ENCODE measurements at places on chromosomes 7 and 10.

- peak; percentile 1 for DNase-seq
Observed at GRCh38 chr10:97498841-97499560, at the start of gene UBTD1. UBTD1 (plus strand) TSS chr10:97498924; CDS start chr10:97499204, 280 bp downstream.

DNA sequence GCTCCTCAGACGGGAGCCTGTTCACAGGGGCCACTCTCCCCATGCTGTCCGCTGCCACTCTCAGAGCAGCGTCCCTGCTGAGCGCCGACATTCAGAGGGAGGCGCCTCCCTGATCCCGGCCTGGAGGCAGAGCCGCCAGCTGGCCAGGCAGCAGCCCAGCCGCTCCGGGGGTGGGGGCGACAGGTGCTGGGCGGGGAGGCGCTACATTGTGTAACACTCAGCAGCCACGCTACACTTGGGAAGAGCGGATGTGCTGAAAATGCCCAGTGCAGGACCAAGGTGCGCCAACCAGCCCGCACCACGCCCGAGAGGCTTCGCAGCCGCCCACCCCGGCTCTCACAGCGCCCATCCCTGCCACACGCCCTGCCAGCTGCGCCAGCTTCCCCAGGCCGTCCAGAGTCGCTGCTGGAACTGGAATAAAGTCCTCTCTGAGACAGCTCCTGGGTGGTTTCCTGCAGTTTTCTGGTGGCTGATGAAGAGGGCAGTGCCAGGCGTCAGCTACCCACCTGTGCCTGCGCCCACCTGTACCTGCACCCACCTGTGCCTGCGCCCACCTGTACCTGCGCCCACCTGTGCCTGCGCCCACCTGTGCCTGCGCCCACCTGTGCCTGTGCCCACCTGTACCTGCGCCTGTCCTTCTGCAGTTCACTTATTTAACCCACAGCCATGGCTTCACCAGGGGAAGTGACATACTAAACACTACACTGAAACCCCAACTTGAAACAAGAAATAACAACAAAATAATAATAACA lies 25.7 kb downstream of the STK32C start:
- no peak for DNase-seq

- DNase-seq: no peak
Observed at GRCh38 chr7:133140994-133141595, 59.2 kb upstream of the CHCHD3 start.

GRCh38 chr10:29600821-29601220 lies 34.0 kb downstream of the SVIL start:
- DNase-seq: no peak

DNA sequence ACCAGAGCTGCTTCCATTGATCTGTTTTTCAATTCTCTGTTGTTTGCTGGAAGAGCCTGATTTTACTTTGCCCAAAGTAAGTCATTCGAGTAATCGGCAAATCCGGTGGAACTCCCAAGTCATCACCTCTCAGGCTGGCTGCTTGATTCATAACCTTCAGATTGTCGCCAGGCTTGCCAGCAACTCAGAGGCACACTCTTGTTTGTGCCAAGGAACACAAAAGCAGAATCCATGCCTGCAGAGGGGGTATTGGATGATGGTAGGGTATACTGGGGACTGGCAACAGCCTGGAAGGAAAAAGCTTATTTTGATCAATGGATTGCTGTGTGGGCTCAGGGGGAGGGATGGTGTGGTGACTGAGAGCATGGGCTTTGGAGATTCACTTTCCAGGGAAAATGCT lies 542.4 kb downstream of the SORCS3 start:
- no peak for DNase-seq

DNA sequence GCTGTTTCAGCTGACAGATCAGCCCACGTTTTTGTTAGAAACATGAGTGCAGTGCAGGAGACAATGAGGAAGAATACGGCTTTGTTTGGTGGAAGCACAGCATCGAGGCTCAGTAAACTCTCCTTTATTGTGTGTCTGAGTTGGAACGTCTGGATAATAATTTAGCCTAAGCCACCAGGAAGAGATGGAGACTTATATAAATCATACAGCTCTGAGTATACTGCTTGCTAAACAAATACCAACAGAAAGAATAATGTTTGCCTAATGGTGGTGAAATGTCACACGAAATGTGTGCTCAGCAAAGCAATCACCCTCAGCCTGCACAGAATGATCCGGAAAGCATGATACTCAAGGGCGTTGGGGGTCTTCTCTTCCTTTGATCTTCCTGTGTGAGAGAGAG lies 664.1 kb upstream of the ADARB2 start:
- no peak for DNase-seq

DNA sequence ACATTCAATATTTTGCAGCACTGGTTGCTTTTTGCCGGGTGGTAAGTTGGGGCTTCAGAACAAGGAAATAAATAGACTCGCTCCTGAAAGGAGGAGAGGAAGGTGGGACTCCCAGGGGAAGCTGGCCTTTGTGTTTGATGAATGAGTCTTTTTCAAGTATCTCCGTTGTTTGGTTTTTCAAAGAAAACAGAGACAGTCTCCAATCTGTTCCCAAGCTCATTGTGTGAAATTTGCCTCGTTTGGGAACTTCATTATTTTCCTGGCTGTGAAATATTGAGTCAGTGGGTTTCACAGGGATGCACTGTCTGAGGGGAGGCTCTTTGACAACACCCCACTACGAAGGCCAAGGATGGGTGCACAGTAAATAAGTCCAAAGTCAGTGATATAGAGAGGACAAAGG lies 38.7 kb upstream of the KIAA1217 start:
- DNase-seq: no peak

DNA sequence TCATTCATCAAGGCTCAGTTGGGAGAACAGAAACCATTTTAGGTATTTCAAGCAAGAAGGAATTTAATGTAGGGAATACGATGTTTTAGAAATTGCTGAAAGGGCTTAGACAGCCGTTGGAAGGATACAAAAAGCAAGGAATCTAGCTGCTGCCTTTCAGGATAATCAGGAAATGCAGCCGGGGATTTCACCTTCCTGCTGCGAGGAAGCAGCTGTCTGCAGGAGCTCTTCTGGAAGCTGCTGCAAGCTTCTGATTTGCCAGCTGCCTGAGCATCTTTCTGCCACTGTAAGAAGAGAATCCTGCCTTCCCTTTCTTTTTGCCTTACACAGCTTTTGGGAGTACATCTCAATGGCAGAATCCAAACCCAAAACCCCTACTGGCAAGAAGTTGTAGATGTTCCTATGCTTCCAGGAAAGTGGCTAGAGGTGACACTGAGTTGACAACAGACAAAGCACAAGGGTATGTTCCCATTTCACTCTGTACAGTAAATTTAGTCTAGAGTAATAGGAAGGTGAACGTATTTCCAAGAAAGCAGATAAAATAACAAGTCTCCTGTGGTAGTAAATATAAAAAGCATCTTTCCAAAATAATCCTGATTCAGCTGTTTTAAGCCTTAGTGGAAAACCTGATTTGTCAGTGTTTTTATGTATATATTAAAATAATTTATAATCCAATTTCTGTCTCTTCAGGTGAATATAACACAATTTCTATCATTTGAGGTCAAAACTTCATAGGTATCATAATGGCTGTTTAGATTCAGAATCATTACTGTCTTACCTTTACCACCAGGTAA lies 148.4 kb upstream of the LRGUK start:
- no peak for DNase-seq

DNA sequence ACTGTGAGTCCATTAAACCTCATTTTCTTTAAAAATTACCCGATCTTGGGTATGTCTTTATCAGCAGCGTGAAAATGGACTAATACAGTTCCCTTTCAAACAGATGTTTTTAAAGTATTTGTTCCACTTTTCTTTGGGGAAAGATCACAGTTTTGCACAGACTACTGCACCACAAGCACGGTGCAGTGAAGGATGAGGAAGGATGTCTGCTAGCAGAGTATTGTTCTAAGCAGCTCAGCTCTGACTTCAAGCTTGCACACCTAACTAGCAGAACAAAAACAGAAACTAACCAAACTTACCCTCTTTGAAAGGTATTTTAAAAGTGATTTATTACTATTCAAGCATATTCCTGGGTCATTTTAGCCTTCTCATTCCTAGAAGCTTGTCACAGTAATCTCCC lies 20.0 kb downstream of the THNSL1 start:
- no peak for DNase-seq

DNA sequence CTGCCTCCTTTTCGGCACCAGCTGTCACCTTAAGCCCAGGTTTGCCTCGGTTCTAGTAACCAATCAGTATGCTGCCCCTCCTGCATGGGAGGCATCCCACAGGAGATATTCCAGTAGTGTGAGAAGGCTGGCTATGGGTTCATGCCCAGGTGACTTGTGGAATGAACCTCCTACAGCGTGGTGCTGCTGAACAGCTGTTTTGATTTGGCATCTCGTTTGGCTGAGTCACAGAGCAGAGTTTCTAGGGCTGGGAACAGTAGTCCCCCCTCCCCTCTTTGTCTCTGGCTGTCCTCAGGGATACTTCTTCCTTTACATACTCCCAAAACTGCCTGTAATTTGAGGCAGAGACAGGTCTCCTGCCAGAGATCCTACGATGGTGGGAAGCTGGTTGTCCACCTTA lies 16.1 kb downstream of the R3HCC1L start:
- no peak for DNase-seq

DNA sequence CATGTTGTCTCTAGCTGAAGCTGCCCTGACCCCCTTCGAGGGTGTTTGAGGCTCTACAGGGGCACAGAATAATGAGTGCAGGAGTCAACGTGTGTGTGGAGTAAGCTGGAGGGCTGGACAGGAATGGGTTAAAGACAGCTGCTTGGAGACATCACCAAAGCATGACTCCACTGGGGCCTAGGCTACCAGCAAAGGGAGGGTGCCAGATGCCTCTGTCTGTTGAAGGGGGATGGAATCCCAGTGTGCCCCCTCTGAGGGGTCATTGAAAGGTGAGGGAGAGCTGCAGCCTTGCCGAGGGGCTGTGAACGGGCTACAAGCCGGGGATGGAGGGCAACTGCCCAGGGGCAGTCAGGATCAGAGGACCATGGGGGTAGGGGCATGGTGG lies 51.7 kb upstream of the PODXL start:
- DNase-seq: no peak

- no peak for DNase-seq
Observed at GRCh38 chr10:7146189-7146588, 264.6 kb downstream of the SFMBT2 start.

- no peak for DNase-seq
Observed at GRCh38 chr10:91974960-91975359, 51.4 kb downstream of the BTAF1 start.

DNA sequence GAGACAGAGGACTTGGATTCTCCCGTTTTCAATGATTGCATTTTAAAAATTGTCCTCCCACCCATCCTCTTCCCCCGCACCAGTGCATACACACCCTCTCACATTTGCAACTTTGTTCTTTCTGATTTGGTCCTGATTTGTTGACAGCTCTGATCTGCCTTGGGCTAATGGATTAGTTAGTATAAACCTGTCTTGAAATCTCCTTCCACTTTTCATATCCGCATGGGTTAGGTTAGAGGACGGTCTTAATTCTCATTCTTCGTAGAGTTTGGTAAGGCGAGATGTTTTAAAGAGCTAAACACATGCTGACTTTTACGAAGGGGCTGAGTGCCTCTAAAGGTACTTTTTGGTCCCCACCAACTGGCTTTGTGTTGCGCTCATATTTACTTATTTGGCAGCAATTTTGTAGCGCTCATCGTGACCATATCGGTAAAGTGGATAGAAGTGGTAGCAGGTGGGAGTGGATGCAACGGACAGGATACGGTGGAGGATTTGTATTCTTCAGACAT lies 1.1 kb downstream of the AHR start:
- DNase-seq: no peak

DNA sequence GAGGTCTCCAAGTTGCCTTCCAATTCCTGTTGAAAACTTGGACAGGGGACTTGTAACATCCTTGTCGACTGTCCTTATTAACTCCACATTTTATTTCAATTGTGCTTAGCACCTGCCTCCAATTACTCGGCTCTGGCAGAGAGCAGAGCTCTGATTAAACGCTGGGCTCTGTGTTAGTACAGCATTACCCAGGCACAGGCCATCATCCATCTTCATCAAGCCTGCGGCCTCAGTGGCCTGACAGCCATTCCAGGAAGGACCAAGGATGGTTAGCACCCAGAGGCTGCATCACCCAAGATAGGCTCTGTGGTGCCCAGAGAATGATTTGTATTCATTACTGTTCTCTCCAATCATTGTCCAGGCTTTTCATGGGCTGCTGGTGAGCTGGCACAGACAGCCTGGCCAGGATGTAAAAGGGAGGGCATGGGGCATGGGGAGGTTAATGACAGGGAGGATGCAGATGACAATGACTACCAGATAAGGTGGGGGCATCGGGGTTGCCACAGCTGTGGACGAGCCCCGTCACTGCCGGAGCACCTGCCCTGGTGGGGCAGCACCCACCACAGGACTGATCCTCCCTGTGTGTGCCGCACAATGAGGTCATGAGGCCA lies 123.3 kb downstream of the PTPN20 start:
- no peak for DNase-seq

GRCh38 chr7:79782256-79782655 lies 328.8 kb upstream of the MAGI2 start:
- no peak for DNase-seq

DNA sequence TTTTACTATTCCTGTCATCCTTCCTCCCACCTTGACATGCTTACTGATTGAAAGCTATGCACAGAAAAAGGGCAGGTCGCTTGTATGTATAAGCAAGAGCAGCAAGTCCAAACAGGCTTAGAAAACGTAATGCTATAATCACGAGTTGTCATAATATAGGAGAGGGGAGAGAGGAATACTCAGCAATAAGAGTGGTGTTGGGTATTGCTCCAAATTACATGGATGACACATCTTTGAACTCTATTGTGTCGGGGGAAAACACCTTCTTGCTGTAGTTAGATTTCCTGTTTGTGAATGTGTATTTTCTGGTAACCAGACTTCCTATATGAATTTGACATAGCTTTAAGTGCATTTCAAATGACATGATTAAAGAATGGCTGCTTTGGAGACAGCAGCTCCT lies 7.5 kb downstream of the MET start:
- no peak for DNase-seq

Measured in stimulated activated CD8-positive, alpha-beta memory T cell treated with anti-CD3 and anti-CD28 coated beads, Interleukin-7, amount 100 ng/mL, for 48 hours (primary cell).